ENCODE measurements at places on chromosomes 3 and 15.
A peak's percentile ranks its signal among the peaks of the same experiment; 100 is the strongest.

DNA sequence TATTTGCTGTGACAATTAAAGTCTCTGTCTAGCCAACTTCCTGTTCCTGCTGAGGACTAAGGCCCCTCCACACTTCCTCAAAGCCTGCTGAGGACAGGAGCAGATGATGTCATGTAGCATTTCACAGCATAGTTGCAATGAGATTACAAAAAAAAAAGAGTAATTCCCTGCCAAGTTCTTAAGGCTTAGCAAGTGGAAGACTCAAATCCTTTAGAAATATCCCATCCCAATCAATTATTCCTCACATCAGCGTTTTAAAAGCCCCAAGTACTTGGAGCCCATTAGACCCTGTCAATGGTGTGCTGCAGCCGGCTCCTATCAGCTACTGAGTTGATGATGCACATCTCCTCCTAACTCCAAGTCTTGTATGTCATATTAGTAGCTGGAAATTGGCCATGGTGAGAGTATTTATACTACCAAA lies 51.7 kb downstream of the TRANK1 start:
- DNase-seq: peak; percentile 87

DNA sequence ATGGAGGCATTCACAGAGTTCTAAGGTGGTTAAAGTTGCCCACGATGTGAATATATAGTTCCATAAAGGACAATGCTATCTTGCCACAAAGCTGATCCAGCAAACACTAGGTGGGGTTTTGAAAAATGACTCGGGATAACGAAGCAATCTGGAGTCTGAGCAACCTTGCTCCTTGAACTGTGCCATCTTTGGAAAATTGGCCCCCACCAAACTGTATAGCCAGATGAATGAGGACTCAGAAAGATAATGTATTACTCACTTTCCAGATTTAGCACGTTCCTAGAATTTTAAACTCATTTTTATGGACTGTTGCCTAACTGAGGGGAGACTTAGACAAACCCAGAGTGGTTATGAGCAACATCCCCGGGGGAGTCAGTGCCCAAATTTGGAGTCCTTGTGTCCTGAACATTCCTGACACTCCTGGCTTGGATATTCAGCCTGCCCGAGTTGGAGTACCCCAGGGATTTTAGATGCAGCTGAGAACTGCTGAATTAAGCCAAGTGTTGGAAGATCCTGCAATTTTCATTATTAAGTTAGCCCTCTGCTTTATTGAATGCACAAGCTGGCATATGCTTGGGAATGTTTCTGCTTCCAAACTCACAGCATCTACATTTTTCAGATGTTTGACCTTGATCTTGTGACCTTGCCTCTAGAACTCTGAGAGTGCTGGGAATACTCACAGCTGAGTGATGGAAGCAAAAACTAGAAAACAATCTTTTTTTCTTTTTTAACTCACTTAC lies 8.8 kb upstream of the MAGI1 start:
- peak; percentile 60 for DNase-seq

GRCh38 chr3:9247941-9248521 lies 1.4 kb downstream of the SRGAP3 start:
- no peak for DNase-seq

- no peak for DNase-seq
Measured at GRCh38 chr3:146269271-146269670, 18.4 kb upstream of the PLSCR4 start.

GRCh38 chr3:21517184-21517583 lies 233.8 kb downstream of the ZNF385D start:
- no peak for DNase-seq

GRCh38 chr3:32128936-32129335 lies 22.5 kb downstream of the GPD1L start:
- DNase-seq: no peak

DNA sequence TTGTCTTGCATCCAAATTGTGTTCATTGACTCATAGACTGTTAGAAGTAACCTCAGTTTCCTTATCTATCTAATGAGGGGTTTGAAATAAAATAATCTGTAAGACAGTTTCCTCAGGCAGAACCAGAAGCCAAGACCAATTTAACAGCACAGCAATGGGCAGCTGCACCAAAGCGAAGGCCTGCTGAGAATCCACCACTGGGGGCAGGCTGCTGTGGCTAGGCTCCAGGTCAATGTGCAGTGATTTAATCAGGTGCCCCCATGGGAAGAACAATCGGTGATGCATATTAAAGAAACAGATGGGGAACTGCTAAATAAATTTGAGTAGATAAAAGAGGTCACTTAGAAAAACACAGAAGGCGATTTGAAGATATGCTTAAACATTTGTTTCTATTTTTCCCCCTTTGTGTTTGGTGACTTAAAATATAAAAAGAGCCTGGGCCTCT lies 28.0 kb upstream of the TMOD3 start:
- peak; percentile 38 for DNase-seq

- peak; percentile 55 for DNase-seq
Measured at GRCh38 chr3:105458518-105459215, 92.0 kb downstream of the ALCAM start.

GRCh38 chr3:128555098-128555825 lies 62.3 kb upstream of the GATA2 start:
- no peak for DNase-seq

GRCh38 chr15:84606653-84607120 lies 5.9 kb downstream of the ZSCAN2 start:
- no peak for DNase-seq

DNA sequence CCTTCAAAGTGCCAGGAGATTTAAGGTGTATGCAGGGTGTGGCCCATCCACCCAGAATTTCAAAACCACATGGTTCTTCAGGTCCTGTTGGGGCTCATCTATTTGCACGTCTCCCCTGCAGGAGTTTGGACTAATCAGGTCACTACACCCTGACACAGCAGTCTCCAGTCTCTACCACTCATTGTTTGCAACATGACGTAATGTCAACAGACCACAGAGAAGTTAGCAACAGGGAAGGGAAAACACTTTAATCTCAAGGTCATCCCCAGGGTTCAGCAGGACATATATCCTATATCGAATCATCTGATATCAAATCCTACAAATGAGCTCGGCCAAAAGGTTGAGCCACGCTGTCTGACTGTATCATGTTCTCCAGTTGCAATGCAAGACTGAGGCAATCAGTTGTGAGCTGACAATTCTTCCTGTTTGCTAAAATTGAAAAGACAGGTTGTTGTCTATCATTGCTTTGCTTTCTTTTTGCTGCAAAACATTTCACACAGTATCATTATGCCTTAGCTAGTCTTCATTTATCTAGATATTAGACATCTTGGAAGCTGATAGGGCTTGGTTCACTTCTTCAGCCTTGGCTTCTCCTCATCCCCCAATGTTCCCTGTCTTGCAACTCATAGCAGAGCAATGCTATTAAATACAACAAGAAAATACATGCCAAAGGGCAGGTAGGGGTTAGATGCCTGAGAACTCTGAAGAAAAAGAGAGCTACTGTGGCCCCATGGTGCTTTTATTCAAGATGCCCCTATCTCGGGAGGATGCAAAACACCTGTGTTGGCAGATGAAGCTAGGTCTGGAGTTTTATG lies 13.4 kb upstream of the LEKR1 start:
- DNase-seq: peak; percentile 70

DNA sequence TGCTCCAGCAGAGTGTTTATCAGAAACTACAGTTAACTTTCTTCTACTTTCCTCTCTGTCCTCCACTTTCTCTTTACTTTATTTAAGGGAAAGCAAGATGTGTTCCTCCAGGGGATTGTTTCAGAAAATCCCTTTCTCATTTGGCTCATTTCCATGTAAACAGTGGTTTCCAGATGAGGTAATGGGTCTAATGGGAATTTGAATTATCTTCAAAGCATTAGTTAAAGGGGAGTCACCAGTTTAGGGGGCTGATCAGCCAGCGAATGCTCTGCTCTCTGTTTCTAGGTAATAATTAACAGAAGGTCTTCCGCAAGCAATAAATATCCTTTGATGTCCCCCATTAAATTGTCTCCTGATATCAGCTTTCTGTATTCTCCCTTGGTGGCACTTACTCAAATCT lies 30.4 kb upstream of the ZNF639 start:
- DNase-seq: peak; percentile 30

DNA sequence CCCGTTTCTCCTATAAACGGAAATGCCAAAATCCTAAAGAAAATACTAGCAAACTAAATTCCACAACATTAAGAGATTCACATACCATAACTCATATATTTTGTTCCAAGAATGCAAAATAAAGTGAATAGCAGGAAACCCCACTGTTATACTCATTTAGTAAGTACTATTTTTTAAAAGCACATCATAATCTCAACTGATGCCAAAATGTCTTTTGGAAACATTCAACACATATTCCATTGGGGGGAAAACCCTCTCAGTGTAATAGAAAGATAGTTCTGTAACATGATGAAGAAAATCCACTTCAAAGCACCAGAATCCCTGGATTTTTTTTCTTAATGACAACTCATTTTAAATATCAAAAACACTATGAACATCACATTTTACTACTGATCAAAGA lies 93.0 kb upstream of the EIF1B start:
- no peak for DNase-seq

DNA sequence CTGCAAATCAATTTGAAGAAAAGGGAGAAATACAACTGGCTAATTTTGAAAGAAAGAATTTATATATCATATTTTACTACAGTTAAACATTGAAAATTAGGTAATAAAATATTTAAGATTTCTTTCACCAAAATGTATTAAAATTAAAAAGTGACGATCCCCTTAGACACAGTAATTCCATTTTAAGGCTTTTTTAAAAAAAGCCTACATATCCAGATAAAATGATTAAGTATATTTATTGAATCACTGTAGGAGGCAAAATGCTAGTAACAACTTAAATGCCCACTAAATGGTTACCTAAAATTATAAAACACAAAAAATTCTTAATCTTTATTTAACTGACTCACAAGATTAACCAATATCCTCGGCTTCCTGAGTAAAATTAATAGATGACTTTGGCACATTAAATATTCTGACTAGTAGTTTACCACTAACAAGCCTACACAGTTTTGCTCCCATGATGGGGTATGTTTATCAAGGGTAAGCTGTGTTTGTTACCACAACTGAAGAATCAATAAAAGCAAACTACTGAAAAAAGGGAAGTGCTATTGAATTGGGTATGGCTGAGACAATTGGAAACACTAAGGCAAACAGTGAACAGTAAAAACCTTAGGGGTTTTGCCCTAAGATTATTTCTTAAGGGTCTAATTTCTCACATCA lies 28.4 kb downstream of the ANKRD28 start:
- no peak for DNase-seq

DNA sequence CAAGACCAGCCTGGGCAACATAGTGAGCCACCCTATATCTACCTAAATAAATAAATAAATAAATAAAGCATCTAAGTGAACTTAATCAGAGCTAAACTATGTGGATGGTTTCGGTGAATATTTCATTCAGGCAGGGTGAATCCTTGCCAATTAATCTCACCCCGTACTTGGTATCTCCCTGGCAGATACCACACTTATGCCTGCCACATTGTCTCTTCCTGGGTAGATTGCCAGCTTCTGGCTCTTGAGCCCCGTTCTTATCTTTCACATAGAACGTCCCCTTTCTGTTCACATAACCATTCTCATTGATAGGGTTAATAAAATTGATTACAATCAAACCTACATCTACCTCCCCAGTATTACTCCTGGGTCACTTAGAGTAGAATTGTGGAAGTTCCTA lies 7.0 kb downstream of the SNAP23 start:
- no peak for DNase-seq

DNA sequence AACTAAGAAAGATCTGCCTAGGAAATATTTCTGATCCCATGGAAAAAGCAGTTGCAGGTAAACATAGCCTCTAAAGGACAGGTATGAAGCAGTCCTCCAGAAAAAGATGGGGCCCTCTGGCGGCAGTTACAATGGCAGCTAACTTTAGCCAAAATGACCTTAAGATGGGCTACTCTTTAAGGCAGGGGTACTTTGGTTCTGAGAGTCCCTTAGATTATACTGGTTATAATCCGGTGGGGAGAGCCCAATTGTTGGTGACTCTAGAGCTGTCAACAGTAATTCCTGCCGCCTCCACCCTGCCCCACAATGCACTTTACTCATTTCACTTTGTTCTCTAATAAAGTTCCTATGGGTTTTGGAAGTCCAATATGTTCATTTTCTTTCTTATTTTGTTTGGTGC lies 412.8 kb upstream of the WNT5A start:
- no peak for DNase-seq

- no peak for DNase-seq
Measured at GRCh38 chr3:18224426-18224825, 200.7 kb downstream of the SATB1 start.

- DNase-seq: no peak
Measured at GRCh38 chr15:66288093-66288492, 5.3 kb upstream of the DIS3L start.

- no peak for DNase-seq
Measured at GRCh38 chr15:25441111-25441510, 2.3 kb upstream of the UBE3A start.

- no peak for DNase-seq
Measured at GRCh38 chr3:122936986-122937385, 90.6 kb downstream of the SEMA5B start.

DNA sequence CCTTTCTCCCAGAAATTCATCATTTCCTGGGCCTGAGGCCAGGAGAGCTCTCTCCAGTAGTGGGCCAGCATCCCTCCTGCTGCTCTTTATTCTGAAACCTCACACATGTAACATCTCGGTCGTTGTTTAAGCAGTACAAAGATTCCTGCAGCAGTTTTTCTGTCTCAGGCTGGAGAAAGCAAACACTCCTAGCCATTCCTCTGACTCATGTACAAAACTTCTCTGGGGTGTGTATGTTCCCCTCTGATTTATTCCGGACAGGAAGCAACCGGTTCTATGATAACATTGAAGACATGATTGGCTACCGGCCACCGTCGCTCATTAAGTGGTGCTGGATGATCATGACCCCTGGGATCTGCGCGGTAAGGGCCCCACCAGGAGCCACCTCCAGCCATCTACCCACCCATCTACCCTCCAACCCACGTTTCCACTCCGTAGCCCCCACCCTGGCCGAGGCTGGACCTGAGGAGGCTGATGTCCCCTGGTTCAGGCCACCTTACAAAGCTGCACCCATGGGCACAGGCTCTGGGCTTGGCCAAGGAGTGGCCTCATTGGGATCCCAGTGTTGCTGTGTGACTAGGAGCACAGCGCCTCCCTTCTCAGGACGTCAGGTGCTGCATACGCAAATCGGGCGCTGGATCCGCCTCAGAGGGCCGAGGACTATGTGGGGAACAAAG lies 58.6 kb upstream of the SLC6A1 start:
- DNase-seq: peak; percentile 47

- peak; percentile 59 for DNase-seq
Measured at GRCh38 chr3:53196575-53197407, 35.8 kb downstream of the PRKCD start.

GRCh38 chr15:84988909-84989644 lies 7.4 kb downstream of the PDE8A start:
- no peak for DNase-seq

- DNase-seq: no peak
Measured at GRCh38 chr3:25557694-25558093, 107.0 kb downstream of the TOP2B start.

- peak; percentile 16 for DNase-seq
Measured at GRCh38 chr15:72770673-72771328, 12.8 kb downstream of the ADPGK start.

DNA sequence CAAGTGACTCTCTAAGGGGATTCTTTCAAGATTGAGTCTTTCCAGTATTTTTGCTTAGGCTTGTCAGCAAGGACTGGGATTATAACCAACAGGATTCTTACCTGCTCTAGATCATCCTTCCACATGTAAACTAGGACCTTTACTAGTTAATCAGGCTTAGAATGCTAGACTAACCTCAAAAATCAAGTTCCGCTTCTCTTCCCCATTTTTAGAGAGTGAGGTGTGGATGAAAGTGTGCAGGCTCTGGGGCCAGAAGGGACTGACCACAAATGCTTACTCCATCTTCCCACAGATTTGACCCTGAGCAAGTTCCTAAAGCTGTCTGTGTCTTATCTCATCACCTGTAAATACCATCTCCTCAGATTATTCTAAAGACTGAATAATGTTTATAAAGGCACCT lies 89.5 kb upstream of the IL12A start:
- DNase-seq: no peak
